ENCODE measurements at places on chromosomes 7 and 10. TPM values are rescaled to one million over a fixed set of nuclear protein-coding genes. Genes with fewer than 3 reads are reported as not detected.

GRCh38 chr10:47322300-47323061 is at the start of gene GDF2:
Gene GDF2 (plus strand): TSS chr10:47322454. CDS start chr10:47322669, 215 bp downstream.
- DNase-seq, result no peak

GRCh38 chr10:12938271-12938670 is 63.2 kb downstream of the CCDC3 start:
- no peak for DNase-seq

DNA sequence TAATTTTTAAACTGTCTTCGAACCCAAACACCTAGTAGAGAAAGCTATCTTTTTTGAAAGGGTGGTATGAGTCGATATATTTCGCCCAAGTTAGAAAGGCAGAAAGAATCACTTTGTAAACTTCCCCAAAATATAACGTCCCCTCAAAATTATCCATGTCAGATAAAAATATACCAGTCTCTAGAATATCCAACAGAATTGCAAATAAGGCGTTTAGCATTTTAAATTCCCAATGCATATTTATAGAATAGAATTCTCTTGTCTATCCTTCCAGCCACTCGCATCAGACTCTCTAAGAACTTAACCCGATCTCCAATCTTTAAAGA is 2.1 kb downstream of the CTBP2 start:
- no peak for DNase-seq

- DNase-seq, result no peak
Measured at GRCh38 chr7:27860800-27861199, 120.8 kb downstream of the TAX1BP1 start.

- DNase-seq, result no peak
Measured at GRCh38 chr7:514651-515598, 4.7 kb downstream of the PDGFA start.

DNA sequence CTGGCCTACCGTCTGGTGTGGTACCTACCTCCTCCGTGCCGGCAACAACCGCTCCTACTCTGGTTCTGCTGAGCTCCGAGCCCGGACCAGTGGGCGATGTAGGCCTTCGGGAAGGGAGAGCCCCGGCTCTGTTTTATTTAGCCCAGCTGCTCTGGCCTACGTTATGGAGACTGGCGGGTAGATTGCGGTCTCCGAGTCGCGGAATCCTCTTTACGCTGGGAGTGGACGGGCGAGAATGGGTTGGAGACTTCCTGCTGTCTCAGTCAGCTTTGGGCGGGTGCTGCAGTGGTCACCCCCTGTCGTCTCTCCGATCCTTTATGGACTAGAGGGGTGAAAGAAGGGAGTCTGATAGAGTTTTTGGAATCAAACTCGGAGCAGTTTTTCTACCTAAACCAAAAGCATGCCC is 406 bp downstream of the CBLL1 start:
- no peak for DNase-seq

GRCh38 chr7:92882760-92883159 is 46.4 kb upstream of the CDK6 start:
- DNase-seq, result no peak

DNA sequence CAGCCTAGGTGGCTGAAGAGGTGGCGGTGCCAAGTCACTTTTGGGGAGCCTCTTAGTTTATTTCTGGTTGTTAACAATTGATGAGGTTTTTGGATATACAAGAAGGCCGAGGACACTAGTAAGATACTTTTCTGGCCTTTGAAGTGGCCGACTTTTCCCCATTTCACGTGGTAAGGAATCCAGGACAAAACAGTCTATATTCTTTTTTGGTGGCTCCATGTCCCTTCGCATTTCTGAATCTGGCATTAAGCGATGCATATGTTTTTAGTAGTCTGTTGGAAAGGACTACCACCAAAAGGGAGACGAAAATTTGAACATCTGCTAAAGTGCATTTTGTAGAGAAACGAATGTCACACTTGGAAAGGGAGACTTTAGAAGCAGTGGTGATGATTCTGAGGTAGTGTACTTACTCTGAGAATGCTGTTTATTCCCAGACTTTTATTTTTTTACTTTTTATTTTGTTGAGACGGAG is 1.5 kb downstream of the MLLT10 start:
- DNase-seq, result no peak

Gene TIAL1
- 149 TPM for total RNA-seq

Gene SLC16A12
- 0.09 TPM for total RNA-seq

All from MCF 10A (cell line).